ENCODE measurements at places on chromosomes 6 and 20. TPM values are rescaled to one million over a fixed set of nuclear protein-coding genes. Genes with fewer than 3 reads are reported as not detected.

Gene ETV7
- not detected for polyA plus RNA-seq

Gene ALDH5A1
- polyA plus RNA-seq, result 31.9 TPM

Gene ERVFRD-1
- 0.20 TPM for polyA plus RNA-seq

Gene SASH1
- 26.6 TPM for polyA plus RNA-seq

Gene SUMO4
- 0.55 TPM for polyA plus RNA-seq

Gene CDSN
- polyA plus RNA-seq, result not detected

Gene SLCO4A1
- polyA plus RNA-seq, result 4.4 TPM

Data from renal pelvis (tissue), 12 donors.